ENCODE measurements at places on chromosomes 12 and 14.

- peak; percentile 5 for DNase-seq
These were observed 84.7 kb downstream of the HECTD1 start for GRCh38 chr14:31122921-31123320.

- DNase-seq: peak; percentile 63
These were observed 10.1 kb upstream of the RTRAF start for GRCh38 chr14:51979088-51979709.

DNA sequence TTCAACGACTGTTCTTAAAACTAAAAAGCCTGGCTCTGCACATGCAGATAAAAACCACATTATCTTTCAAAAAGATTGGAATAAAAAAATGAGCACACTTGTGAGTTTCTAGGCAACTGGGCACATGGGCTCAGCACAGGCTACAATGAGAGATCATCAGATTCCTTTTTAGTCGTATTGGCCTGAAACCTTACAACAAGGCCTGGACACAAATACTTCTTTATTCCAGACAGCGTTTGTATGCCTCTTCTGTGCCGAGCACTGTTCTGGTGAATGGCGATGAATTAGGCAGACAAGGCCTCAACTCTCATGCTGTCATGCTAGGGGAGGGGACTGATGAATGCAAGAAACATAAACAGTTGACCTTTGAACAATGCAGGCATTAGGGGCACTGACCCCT lies 463.0 kb downstream of the AACS start:
- DNase-seq: no peak

DNA sequence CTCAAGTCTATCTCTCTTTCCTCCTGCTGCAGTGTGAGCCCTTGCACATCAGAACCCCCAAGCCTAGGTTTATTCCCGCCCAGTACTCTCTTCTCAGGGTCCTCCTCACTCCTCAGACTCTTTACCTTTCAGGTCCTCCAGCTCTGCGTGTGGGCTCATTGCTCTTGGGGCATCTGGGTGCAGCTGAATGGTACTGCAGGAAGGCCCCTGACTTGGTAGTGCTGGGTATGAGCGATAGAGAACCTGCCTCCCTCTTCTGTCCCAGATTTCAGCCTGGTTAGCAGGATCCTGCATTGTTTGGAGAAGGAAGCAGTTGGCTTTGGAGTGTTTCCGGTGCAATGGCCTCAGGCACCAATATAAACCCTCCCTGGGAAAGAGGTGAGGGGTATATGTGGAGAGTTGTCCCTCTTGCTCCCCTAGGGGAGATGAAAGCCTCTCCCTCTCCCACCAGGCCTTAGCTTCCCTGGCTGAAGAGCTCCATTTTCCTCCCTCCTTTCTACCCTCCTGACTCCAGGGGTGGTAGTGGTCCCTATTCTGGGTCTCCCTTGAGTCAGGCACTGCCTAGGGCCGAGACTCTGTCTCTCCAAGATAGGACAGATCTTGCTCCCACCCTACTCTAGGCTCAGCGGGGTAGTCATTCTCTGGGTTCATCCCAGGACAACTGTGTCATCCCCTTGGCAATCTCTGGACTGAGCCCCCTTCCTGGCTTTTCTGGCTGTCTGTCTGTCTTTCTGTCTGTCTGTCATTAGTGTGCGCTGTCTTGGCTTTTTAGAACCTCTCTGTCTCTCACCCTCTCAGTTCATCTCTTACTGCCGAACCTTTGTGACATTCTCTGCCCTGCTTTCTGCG lies 3.8 kb downstream of the LRP1 start:
- no peak for DNase-seq

DNA sequence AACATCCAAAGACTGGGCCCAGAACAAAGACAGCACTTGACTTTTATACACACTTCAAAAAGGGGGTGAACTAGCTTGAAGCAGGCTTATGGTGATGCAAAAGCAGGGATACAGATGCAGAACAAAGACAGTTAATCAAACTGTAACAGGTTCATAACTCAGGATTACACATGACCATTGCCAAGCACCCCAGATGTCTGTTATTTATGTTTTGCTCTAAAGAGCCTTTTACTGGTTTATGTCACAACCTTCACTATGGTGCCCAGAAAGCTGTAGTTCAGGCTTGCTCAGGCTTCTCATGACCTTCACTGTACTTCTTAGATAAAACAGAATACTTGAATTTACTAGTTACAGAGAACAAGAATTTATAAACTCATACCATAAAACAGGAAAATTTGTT lies 31.7 kb upstream of the SLC38A4 start:
- DNase-seq: no peak

DNA sequence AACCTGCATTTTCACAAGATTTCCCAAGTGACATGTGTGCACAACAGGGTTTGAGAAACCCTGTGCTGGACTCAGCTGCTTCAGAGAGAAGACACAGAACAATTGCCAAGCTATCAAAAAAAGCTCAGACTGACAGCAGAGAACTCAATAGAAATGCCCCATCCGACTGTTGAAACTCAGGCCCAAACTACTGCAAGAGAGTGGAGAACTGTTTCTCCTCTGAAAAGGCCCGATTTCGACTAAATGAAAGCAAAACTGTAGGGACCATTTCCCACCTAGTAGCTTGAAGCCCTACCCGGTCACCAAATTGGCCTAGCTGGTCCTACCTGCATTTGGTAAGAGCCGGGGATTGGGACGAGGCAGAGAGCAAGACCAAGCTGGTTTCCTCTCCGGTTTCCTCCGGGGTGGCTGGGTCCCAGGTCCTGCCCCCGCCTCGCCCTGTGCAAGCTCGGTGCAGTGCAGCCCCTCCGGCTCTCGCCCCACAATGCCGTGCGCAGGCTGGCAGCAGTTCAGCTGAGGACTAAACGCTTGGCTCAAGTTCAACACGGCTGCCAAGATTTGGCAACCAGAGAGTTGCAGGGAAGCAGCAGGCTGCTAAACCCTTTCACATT lies 1180.6 kb downstream of the VRK1 start:
- no peak for DNase-seq
